ENCODE measurements at places on chromosomes 3 and 15.

DNA sequence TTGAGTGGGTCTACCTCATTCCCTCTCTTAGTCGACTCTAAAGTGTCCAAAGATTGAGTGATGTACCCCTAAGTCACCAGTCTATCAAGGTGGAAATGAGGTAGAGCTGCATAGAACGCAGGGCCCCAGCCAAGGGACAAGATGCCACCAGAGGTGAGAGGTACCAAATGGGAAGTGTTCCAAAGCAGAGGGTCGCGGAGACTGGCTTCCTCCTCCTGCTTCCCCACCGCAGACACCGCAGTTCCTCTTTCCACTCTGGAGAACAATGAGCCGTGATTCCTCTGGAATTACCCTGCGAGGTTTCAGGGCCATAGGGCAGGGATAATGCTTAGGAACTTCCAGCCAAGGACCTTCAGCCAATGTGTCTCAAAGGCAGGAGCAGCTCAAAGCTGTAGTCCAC is 55.8 kb downstream of the DAPK2 start:
- no peak for DNase-seq

- DNase-seq, result no peak
Observed at GRCh38 chr3:4778740-4779139, 200.5 kb upstream of the BHLHE40 start.

GRCh38 chr3:116291141-116291540 is 154.1 kb downstream of the LSAMP start:
- DNase-seq, result no peak

GRCh38 chr3:89628856-89629670 is 521.6 kb downstream of the EPHA3 start:
- DNase-seq, result no peak

- no peak for DNase-seq
Observed at GRCh38 chr15:37094915-37095711, 5.2 kb downstream of the MEIS2 start.

DNA sequence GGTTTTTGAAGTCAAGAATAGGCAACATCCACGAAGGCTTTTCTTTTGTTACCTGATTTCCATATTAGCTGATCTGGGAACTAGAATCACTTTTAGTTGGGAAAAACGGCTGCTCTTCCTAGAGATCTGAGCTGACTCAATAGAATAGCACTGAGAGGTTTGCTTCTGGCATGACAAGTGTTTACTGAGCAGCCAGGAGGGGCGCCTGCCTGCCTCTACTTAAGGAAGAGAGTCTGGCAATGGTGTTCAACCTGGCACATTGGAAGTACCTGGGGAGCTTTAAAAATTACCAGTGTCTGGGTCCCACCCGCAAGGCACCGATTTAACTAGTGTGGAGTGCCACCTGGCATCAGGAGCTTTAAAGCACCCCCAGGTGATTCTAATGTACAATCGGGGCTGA is 34.4 kb downstream of the FAM43A start:
- no peak for DNase-seq

GRCh38 chr3:13808550-13808949 is 71.3 kb downstream of the WNT7A start:
- no peak for DNase-seq

GRCh38 chr15:34018021-34018645 is 20.9 kb downstream of the AVEN start:
- no peak for DNase-seq

GRCh38 chr15:67504056-67504455 is 16.9 kb upstream of the C15orf61 start:
- DNase-seq, result no peak

All from activated CD4-positive, alpha-beta T cell treated with anti-CD3 and anti-CD28 coated beads for 1 hour (primary cell).